ENCODE measurements at places on chromosomes 12 and 14.

- DNase-seq, result peak; percentile 61
These were observed 231.4 kb downstream of the PCNX1 start for GRCh38 chr14:71138448-71139293.

DNA sequence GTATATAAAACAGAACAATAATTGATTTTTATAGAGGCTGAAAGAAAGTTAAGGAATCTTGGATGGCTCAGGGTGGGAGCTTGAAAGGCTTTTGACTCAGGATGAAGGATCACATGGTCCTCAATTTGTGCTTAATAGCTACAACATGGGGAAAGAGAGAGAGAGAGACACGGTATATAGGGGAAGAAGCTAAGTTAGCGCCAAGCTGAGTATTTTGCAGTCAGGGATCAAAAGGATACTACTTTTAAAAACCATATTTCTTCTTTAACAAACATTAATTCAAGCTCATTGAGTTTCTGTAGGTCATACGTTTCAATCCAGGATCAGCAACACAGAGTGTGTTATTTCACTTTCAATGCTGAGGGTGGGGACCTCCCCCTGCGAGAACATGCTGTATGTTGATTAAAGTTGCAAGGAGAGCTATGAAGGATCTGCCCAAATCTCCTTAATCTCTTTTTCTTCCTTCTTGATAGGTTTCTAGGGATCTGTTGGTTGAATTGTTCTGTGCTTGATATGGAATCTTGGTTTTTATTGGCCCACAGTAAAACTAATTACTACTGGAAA is 133.1 kb upstream of the NUDT4 start:
- peak; percentile 10 for DNase-seq

- DNase-seq, result no peak
These were observed at the start of gene TAS2R8 for GRCh38 chr12:10807186-10807585. Gene TAS2R8, minus strand, starts transcription at chr12:10807286. Its CDS starts 306 bp downstream, at chr12:10806980.

GRCh38 chr12:118271770-118272417 is 100.8 kb downstream of the TAOK3 start:
- no peak for DNase-seq

DNA sequence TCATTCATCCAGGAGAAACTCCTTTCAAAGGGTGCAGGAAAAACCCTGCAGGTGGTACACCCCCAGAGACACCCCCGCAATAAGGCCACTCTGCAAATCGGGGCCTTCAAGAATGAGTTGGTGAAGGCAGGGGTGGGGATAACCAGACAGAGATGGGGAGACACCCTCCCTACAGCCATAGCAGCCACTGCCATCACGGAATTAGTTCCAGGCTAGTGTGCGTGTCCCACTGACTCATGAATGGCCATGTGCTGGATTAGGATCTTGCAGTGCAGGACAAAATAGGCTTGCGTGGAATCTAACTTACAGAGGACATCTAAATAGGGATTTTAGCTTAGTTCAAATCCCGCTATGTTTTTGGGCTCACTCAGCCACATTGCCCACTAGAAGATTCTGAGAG is 37.8 kb downstream of the SPRING1 start:
- no peak for DNase-seq

DNA sequence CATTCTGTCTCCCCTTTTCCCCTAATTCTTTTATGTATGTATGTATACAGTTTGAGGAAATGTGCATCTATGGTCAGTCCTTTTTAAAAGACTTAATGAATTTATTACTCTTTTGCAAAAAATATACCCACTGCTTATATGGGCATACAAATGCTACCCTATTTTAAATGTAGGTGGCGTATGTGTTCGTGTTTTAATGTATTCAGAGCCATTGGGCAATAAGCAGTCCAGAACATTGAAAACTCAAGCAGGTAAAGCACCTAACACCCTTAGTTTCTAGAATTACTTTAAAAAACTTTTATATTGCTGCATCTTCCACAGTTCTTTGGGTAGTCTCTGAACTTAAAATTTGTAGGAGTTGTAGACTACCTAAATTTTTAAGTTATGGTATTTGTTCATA is 42.6 kb upstream of the A2ML1 start:
- DNase-seq, result no peak

DNA sequence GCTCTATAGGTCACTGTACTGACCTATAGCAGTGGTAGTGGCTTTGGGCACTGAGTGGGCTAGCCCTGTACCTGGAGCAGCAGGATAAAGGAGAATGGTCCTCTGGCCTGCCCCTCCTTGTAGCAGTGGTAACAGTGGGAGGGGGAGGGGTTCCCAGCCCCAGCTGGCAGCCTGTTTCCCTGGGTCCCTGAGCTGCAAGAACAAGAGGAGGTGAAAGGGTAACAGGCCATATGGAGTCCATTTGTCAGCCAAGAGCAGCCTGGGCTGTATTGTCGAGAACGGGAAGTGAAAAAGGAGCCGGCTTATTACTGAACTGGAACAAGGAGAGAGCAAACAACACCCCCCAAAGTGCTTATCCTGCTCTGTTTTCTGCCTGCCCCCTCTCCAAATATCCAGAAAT is 73.8 kb upstream of the SRSF5 start:
- DNase-seq, result no peak

DNA sequence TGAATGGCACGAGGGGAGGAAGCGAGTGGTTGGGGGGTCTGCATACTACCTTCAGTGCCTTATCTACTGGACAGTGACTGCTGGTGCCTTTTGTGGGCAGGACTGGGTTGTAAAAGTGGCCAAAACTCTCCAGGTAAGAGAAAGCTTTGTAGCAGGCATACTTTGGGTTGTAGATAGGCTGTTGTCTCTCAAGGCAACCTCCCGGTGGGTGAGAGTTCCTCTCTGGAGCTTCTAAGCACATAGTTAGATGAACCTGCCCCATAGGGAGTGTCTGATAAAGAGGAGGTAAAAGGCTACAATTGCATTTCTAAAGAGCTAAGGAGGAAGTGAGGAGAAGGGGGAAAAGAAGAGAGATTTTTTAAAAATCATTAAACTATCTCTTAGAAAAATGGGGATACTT is 4.2 kb upstream of the DAD1 start:
- no peak for DNase-seq

GRCh38 chr14:79407572-79407971 is 803.7 kb downstream of the DIO2 start:
- no peak for DNase-seq

- DNase-seq, result peak; percentile 67
These were observed at the start of gene HDAC7 for GRCh38 chr12:47819896-47820630. Gene HDAC7, minus strand, starts transcription at chr12:47819903. Its CDS starts 118 bp downstream, at chr12:47819785.

DNA sequence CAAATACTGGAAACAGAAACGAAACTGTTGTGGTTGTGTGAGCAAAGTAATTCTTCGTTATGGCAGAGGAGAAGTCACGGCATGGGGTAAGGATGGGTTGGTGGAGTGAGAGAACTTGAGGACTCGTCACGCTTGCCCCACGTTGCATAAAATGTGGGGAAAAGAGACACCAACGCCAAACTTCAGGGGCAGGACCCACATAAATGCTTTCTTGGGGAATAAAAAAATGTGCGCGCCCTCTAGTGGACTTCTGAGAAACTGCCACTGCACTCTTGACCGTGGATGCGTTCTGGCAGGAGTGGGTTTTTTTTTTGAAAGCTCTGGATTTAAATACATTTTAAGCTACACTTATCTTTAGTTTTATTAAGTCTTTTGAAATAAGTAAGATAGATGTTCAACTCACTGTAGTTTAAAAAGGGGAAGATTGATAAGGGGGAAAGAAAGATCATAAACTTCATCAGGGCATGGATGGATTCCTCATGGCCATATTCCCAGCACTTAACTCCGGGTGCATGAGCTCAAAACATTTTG is 4.1 kb upstream of the IGF1 start:
- peak; percentile 21 for DNase-seq

DNA sequence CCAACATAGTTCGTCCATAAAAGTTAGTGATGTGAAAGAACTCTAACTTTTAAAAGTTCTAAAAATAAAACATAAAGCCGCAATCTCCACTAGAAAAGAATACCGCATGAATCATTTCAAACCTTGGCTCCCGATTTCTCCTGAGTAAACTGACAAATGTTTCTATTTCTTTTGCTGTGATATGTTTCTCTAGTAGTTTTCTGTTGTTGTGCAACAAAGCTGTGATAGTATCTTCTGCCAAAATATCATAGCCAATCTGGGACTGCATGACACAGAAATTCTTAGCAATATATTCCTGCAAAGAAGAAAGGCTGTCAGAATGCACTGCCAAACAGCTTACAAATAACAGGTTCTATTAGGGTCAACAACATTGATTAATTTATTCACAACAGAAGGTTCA is 174.0 kb downstream of the ITPR2 start:
- no peak for DNase-seq

GRCh38 chr14:93970965-93971634 is 5.3 kb downstream of the ASB2 start:
- DNase-seq, result no peak

DNA sequence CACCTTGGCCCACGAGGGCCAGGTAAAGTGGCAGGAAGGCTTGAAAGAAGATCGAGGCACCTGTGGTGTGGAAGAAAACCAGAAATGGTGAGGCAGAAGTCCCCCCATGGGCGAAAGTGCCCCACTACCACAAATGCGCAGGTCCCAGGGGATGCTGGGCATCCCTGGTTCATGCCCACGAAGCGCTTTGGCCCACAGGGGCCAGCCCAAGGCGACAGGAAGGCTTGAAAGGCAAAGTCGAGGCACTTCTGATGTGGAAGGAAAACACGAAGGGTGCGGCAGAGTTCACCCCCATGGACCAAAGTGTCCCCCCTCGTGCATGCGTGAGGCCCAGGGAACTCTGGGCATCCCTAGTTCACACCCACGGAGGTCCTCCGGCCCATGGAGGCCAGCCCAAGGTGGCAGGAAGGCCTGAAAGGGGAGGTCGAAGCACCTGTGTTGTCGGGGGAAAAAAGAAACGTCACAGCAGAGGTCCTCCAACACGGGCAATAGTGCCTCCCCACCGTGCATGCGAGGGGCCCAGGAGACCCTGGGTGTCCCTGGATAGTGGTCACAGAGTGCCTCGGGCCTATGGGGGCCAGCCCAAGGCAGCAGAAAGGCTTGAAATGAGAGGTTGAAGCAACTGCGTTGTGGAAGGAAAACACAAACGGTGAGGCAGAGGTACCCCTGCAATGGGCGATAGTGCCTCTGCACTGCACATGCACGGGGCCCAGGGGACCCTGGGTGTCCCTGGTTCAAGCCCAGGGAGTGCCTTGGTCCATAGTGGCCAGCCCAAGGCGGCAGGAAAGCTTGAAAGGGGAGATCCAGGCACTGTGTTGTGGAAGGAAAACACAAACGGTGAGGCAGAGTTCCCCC is 373.9 kb downstream of the ALG10 start:
- DNase-seq, result no peak

GRCh38 chr12:101813117-101813516 is 17.6 kb downstream of the GNPTAB start:
- no peak for DNase-seq

GRCh38 chr12:76106631-76107030 is 22.1 kb upstream of the NAP1L1 start:
- no peak for DNase-seq

DNA sequence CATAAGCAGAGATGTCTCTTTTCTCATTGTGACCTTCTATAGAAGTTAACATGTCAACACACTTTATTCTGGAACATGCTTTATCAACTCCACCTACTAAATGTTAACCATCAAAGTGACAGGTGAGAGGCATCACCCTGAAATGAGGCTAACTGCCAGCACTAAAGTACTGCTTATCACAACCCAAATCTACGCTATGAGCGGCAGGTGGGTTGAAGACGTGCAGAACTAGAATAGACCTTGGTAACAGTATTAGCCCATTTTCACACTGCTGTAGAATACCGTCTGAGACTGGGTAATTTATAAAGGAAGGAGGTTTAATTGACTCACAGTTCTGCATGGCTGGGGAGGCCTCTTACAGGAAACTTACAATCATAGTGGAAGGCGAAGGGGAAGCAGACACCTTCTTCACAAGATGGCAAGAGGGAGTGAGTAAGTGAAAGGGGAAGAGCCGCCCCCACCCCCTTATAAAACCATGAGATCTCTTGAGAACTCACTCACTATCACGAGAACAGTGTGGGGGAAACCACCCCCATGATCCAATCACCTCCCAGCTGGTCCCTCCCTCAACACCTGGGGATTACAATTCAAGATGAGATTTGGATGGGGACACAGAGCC is 359.0 kb downstream of the SEC23A start:
- DNase-seq, result no peak

GRCh38 chr14:29454026-29454693 is 473.5 kb downstream of the PRKD1 start:
- DNase-seq, result no peak

- DNase-seq, result no peak
These were observed 34.9 kb upstream of the EML1 start for GRCh38 chr14:99758121-99758821.

DNA sequence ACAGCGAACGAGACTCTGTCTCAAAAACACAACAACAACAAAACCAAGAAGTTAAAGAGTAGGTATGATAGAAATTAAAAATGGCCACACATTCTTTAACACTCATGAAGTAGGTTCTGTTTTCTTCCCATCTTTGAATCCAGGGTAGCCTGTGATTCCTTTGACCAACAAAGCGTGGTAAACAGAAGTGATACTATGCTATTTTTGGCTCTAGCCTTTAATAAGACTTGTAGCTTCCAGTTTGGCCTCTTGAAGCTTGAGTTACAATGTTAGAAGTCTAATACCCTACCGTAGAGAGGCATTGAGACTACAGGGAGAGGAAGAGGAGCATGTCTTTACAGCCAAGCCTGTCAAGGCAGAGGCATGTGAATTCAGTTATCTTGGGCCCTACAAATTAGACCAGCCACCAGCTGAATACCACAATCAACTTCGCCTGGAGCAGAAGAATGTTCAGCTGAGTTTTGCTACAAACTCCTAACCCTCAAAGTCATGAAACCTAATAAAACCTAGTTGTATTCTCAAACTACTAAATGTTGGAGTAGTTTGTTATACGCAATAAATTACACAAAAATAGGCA is 4.9 kb upstream of the NEMF start:
- no peak for DNase-seq

DNA sequence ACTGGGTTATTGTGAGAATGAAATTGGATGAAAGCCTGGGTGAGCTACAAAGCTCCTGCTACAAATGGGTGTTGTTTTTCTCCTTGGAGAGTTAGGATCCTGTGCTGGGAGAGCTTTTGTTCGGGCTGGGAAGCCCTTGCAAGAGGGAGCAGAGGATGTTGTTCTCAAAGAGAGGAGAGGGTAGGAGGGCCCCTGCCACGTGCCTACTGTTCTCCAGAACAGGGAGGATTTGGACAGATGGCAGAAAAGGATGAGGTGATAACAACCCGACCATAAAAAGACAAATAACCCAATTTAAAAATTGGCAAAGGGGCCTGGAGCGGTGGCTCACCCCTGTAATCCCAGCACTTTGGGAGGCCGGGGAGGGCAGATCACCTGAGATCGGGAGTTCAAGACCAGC is 68.8 kb downstream of the GALNT16 start:
- DNase-seq, result no peak

DNA sequence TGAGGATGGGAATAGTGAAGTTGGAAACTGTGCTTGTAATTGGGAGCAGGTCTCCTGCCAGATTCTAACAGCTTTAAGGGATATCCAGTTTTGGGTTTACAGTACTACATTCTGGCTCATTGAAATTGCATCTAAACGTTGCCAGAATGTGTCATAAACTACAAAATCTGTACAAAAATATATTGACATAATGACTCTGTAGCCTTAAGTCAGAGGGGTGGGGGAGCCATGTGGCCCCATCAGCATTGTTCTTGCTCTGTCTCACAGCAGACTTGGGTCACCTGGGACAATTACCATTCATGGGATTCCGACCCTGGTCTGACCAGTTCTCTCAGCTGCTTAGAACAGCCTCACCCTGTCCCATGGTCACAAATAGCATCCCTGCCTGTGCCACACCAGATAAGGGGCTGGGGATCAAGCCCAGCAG is 43.3 kb upstream of the MED13L start:
- no peak for DNase-seq
